ENCODE measurements at places on chromosomes 6 and 20.

DNA sequence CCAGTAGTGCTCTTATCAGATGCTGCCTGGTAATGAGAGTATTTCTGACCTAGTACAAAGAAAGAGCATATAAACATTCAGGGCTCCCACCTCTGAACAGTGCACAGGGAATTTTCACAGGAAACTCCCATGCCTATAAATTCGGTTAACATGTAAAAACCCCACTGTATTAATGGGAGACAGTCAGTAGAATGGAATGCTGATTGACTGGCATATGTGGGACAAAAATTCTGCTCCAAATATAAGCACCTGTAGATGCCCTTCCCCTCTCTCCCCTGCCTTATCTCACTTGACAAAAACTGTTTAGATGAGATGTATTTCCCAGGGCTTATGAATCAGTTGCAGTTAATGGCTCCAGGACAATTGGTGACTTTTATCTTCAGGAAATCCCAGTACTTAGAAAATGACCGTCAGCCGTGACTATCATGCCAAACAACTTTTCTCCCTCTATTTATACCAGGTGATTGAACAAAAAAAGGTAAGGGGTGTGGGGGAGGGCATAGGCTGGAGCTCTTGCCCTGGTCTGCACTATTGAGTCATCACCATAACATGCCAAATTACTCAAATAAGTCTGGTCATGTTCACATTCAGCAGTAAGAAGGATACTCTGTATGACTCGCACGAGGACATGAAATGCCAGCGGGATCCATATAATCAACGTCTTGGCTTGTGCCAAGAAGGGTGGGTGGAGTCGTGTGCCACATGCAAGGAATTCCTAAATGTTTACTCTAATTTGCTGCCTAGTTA is 176.4 kb upstream of the BMP2 start:
- H3K4me3 ChIP-seq = no peak overlapping the region
- H3K4me1 ChIP-seq = no peaks in the 10 kb centered on the region
- no peaks in the 10 kb centered on the region for H3K36me3 ChIP-seq

DNA sequence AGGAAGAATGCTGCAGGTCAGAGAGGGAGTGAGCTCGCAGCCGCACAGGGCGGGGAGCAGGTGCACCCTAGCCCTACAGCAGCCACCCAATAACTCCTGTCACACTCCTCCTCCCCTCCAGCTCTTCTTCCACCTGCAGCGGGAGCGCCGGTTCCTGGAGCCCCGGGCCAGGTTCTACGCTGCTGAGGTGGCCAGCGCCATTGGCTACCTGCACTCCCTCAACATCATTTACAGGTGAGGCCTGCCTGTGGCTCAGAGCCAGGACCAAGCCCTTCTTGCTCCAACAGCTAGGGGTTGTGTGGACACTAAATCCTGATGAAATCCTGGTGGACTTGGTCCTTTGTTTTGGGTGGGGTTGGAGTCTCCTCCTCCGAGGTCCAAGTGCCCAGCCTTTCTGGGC is 11.7 kb downstream of the SGK2 start:
- H3K36me3 ChIP-seq = no peaks in the 10 kb centered on the region
- no peaks in the 10 kb centered on the region for H3K4me1 ChIP-seq
- no peaks in the 10 kb centered on the region for H3K27me3 ChIP-seq
- no peak overlapping the region for H3K4me3 ChIP-seq

DNA sequence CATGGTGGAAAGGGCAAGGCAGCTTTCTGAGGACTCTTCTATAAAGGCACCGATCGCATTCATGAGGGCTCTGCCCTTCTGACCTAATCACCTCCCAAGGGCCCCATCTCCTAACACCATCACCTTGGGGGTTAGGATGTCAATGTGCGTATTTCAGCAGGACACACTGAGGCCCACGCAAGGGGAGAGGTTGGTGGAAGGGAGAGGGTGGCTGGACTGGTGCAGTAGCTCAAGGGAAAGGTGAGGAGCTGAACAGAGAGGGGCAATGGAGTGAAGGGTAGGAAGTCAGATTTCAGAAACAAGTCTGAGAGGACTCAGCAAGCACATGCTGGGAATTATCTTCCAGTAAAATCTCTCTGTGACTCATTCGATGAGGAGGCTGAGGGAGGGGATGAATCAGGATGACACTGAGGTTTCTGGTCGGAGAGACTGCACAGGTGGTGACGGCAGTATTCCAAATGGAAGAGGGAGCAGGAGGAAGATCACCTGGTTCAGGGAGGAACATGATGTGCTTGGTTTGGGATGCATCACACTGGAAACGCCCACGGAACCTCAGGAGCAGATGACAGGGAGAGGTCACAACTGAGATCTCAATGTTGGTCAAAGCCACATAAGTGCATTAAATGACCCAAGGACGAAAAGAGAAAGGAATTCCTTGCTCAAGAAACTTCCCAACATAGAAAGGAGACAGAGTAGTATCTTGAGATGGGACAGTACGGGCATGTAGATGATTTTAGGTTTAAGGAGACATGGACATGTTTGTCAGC is 67.1 kb downstream of the TFAP2A start:
- ATAC-seq = no peak
- no peak overlapping the region for H3K4me3 ChIP-seq
- H3K36me3 ChIP-seq = no peaks in the 10 kb centered on the region
- no peaks in the 10 kb centered on the region for H3K4me1 ChIP-seq
- H3K27me3 ChIP-seq = no peaks in the 10 kb centered on the region

DNA sequence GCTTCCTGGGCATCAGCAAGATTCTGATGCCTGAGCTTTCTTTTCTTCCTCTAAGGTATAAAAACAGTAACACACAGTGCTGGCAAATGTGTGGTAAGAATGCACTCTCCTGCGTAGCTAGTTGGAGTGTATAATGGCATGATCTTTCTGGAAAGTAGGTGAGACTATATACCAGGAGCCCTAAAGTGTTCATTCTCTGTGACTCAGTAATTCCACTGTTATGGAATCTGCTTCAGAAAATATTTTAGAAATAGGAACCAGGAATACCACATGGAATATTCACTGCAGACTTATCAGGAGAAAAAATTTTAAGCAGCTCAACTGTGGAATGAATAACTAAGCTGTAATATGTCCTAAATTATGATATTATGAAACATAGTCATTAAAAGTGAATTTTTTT is 16.9 kb upstream of the CSE1L start:
- H3K27me3 ChIP-seq = no peaks in the 10 kb centered on the region
- H3K4me3 ChIP-seq = no peak overlapping the region
- ATAC-seq = no peak
- peaks cover 51% of the 10 kb centered on the region for H3K36me3 ChIP-seq
- H3K27ac ChIP-seq = no peak overlapping the region

- H3K27me3 ChIP-seq = no peaks in the 10 kb centered on the region
- peaks cover 40% of the 10 kb centered on the region for H3K36me3 ChIP-seq
- H3K27ac ChIP-seq = no peak overlapping the region
Measured at GRCh38 chr20:25259358-25259757, 11.5 kb downstream of the PYGB start.

DNA sequence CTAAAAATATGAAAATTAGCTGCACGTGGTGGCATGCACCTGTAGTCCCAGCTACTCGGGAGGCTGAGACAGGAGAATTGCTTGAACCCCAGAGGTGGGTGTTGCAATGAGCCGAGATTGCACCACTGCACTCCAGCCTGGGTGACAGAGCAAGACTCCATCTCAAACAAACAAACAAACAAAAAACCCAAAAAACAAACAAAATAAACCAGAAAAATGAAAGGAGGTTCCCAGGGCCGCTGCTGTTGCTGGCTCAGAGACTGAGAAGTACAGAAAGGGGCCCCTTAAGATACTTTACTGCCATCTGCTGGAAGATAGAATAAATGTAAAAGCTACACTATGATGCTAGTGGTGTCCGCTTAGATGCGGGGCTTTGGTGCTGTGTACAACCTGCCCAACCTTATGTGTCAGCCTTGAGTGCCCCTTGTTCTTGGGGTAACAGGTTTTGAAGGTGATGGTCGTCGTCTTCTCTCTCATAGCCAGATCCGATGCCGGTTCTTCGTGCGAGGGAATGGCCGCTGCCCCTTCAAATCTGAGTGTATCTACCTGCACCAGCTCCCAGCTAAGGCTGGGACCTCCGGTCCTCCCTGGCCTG is 2.8 kb upstream of the FANCE start:
- H3K27ac ChIP-seq = no peak overlapping the region
- ATAC-seq = peak; percentile 69
- H3K4me1 ChIP-seq = peaks cover 30% of the 10 kb centered on the region

DNA sequence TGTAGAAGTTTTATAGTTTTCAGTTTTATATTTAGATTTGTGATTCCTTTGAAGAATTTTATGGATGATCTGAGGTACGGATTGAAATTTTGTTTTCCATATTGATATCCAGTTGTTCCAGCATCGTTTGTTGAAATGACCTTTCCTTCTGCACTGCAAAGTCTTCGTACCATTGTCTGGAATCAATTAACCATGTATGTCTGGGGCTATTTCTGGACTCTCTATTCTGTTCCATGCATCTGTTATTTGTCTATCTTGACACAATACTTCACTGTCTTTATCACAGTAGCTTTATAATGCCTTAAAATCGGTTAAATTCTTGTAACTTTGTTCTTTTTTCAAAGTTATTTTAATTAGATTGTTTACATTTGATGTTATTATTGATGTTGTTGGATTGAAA is 154.9 kb downstream of the FARS2 start:
- H3K27me3 ChIP-seq = no peaks in the 10 kb centered on the region
- H3K27ac ChIP-seq = no peak overlapping the region
- H3K36me3 ChIP-seq = peaks cover 59% of the 10 kb centered on the region

- no peak overlapping the region for H3K4me3 ChIP-seq
- H3K4me1 ChIP-seq = no peaks in the 10 kb centered on the region
- ATAC-seq = no peak
- no peaks in the 10 kb centered on the region for H3K36me3 ChIP-seq
Measured at GRCh38 chr6:93036835-93037234, 382.5 kb downstream of the EPHA7 start.

DNA sequence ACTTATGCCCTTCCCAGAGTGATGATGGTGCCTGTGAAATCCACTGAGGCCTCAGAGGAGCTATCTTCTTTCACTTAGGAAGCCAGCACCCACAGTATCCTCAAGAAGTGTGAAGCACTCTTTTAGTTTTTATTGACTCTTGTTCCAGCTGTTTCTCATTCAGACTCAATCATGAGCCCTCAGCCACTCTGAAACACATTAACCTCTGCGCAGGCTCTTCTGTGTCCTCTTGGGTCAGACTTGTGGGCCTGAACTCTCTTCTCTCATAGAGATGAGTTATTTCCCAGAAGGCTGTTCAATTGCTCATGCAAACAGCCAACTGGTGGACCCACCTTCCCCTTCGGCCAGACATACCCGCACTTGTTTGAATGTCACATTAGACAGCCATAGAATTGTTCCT is 27.8 kb upstream of the PREP start:
- H3K27me3 ChIP-seq = no peaks in the 10 kb centered on the region
- no peak overlapping the region for H3K4me3 ChIP-seq
- H3K27ac ChIP-seq = no peak overlapping the region
- no peak for ATAC-seq

DNA sequence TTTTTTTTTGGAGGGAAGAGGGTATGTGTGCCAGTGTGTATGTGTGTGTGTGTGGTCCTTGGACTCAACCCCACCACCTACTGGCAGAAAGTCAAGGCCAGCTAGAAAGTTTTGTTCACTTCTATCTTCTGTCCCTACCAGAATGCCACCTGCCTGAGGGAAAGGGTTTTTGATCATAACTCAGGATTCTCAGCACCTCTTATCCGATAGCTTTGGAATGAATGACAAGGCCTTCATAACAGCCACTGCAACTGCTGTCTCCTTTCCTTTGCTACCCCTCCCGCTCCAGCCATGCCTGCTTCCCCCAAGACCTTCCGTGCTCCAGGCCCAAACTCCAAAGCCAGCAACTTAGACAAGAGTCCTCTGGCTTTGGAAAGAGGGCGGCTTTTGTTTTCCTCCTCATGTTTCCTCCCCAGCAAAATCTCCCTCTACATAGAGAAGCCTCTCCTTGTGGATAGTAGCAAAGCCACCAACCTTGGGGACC is 18.7 kb downstream of the BTN3A1 start:
- peaks cover 24% of the 10 kb centered on the region for H3K36me3 ChIP-seq
- H3K27ac ChIP-seq = no peak overlapping the region
- H3K27me3 ChIP-seq = no peaks in the 10 kb centered on the region
- no peak overlapping the region for H3K4me3 ChIP-seq
- H3K4me1 ChIP-seq = peaks cover 12% of the 10 kb centered on the region

- no peak overlapping the region for H3K27ac ChIP-seq
- ATAC-seq = no peak
- H3K4me1 ChIP-seq = no peaks in the 10 kb centered on the region
- H3K27me3 ChIP-seq = no peaks in the 10 kb centered on the region
Measured at GRCh38 chr6:50091641-50092040, 41.9 kb upstream of the DEFB112 start.

DNA sequence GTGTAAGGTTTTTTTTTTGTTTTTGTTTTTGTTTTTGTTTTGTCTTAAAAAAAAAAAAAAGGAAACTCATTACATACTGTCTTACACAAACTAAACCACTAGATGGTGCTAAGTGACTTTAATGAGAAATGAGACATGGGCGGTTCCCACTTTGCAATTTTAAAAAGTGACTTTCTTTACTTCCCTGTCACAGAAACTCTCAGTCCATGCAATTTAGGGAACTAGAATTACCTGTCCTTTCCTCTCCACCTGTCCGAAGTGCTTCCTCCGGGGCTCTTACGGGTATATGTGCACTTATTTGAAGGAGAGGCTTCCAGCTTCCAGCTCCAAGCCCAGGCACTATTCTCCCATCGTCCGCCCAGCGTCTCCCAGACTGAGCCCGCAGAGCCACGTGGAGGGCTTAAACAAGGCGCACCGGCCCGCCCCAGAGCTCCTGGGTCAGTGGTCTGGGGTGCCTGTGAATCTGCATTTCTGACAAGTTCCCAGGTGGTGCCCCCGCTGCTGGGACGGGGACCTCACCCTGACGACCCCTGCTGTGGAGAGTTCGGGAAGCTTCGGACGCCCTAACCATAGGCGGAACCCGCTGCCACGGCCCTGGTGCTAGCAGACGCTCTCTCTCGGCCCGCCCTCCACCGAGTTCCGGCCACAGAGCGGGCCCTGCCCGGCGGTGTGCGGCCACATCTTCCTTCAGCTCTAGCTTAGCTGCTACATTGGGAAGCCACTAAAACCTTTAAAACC is 26.1 kb downstream of the BFSP1 start:
- peaks cover 21% of the 10 kb centered on the region for H3K4me1 ChIP-seq
- H3K27me3 ChIP-seq = peaks cover 3% of the 10 kb centered on the region
- H3K36me3 ChIP-seq = no peaks in the 10 kb centered on the region
- peak; percentile 84 for ATAC-seq
- H3K4me3 ChIP-seq = peak overlapping the region; percentile 81

DNA sequence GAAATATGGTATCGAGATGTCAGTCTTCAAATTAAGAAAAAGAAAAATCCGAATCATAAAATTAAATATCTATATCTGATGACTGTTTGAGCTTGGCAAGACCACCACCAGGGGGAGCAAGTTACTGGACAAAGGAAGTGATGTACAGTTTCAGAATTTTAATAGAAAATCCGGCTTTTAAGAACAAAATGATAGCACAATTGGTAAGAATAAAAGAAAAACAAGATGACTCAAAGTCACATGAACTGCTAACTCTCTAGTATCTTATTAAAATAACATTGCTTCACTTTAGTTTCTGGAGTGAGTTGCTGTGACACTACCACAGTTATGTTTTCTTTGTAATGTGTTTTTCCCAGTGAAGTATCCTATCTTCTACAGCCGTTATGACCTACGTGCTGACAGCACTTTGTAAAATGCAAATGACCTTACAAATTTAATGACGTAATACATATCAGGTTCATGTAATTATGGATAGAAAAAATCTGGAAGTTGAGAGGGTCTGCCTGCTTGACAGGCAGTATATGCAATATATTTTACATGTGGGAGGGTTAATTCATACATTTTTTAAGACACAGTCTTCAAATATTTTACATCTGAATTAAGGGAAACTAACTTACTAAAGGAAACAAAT is 405.3 kb upstream of the HS3ST5 start:
- H3K4me3 ChIP-seq = no peak overlapping the region
- no peaks in the 10 kb centered on the region for H3K4me1 ChIP-seq
- H3K27me3 ChIP-seq = no peaks in the 10 kb centered on the region
- ATAC-seq = no peak
- H3K36me3 ChIP-seq = no peaks in the 10 kb centered on the region
